ENCODE measurements at places on chromosomes 5 and 9.

DNA sequence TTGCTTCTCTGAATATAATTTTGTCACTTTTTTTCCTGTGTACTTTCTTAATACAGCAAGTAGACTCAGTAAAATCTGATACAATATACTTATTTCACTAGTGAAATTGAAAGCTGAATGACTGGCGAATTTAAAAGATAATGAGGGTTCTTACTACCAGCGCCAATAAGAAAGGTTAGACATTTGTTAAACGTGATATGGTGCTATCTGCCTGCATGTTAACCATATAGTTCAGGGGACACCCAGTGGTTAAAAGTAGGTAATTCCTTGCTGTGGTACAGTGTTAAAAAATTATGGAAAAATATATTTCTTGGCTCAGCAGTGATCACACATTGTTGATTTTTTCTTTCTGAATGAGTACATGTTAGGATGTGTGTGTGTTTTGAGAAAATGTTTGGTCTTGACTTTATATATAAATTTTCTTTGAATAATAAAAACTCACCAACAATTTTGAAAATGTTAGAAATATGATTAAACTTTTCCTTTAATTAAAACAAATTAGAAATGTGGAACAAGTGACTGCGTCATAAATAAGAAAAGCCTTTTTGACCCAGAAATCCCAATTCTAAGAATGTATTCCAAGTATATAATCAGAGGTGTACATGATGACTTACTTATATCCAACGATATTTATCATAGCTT, 25.8 kb downstream of the CAST start:
- DNase-seq, result peak; percentile 66

DNA sequence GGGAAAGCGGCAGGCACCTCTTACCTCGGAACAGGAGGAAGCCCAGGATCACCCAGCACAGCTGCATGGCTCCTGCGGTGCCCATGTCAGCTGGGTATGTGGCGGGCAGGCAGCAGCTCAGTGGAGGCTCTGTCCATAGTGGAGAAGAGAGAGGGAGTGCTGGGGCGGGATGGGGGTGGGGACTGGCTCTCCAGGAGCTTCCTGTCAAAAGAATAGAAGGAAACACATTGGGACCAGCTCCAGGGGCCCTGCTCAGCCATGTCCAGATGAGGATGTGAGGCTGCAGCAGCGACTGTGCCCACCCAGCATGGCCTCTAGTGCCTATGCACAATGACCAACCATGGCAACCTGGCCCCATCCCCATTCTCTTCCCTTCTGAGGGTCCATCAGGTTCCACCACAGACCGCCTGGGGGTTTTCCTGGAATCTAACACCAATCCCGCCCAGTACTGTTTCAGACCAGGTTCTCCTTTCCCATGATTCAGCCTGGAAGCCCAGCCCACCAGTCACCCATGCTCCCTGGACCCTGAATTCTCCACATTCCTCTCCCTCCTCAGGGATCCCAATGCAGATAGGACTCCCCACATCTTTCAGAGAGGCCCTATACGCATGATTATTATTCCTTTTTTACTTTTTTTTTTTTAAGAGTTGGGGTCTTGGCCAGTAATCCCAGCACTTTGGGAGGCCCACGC, at the start of gene ECSCR:
TSS of gene ECSCR (minus strand) at position 158 of the 691 bp plus-strand sequence. CDS start at position 85, 73 bp downstream.
- DNase-seq, result no peak

DNA sequence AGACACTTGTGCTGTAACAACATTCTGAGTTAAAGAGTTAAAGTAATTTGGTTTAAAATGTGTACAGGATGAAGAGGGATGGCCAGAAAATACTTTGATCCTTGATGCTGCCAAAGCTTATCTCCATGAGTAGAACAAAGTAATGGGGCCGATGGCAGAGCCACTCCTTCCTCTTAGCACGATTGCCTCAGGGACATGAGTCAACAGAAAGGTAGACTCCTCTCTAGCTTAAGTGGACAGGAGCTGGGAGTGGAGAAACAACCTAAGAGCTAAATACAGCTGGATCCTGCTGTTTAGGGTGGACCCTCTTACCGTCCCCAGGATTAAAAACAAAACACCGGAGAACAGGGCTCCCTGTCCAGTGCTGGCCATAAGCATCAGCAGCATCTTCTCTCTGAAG, 267.3 kb downstream of the IRX1 start:
- DNase-seq, result no peak

DNA sequence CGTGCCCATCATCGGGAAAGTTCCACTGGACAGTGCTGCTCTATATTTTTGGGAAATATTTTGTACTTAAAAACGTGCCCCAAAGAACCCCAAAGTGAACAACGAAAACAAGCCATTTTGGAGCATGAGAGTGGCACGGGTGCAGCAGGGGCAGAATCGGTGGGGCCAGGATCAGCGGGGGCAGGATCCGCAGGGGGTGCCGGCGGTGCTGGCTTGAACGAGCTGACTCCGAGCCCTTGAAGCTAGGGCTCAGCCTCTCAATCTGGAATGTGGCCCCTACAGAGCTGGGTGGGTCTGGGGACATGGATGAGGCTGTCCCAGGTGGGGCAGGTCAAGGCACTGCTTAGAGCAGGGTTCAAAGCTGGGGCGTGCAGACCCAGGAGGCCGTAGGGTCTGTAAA, 104.7 kb upstream of the COL5A1 start:
- DNase-seq, result no peak

- peak; percentile 83 for DNase-seq
Observed at GRCh38 chr9:129141066-129142041, 30.1 kb downstream of the PTPA start.

- DNase-seq, result no peak
Observed at GRCh38 chr9:108213511-108213910, 642.3 kb downstream of the ACTL7B start.

- peak; percentile 89 for DNase-seq
Observed at GRCh38 chr9:137578518-137579258, at the start of gene DPH7. TSS of gene DPH7 (minus strand) at chr9:137578925. CDS start at chr9:137578777, 148 bp downstream.

DNA sequence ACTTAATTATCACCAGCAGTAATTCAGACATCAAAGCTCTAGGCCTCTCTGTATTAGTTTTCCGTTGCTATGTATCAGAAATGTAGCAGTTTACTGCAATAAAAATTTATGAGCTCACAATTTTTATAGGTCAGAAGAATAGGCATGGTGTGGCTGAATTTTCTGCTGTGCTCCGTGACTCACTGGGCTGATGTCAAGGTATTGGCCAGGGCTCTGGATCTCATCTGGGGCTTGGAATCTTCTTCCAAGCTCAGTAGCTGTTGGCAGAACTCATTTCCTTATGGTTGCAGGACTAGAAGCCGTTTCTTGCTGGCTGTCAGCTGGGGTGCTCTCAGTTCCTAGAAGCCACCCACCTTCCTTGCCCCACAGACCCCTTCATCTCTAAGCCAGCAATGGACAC, 66.3 kb downstream of the PSAT1 start:
- no peak for DNase-seq

DNA sequence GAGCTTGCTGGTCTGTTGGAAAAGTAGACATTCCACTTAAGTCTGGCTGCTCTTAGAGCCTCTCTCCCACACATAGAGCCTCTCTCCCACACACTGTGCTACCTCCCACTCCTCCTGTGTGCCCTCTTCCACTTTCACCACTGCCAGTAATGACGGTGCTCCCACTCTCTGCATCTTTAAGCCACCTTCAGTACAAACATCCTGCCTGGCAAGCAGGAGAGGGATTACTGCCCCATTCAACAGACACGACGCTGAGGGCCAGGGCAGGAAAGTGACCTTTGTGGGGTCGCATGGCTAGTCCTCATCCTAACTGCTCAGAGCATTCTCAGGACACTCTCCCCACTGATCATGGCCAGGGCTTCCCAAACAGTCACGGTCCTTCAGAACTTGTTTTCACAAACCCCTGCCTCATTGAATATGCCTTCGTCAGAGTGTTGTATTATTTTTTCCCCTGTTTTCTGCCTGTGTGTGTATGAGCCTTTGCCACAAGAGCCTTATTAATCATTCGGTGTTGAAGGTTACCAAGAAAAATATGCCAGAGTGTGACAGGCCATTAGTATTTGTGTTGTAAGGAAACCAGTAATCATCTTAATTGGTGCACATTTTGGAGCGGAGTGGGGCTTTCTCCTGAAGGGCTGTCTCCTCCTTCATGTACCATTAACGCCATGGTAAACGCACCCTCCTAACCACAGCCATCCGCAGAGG, 87.1 kb upstream of the SAP30L start:
- no peak for DNase-seq
